ENCODE measurements at places on chromosomes 6 and 20.

DNA sequence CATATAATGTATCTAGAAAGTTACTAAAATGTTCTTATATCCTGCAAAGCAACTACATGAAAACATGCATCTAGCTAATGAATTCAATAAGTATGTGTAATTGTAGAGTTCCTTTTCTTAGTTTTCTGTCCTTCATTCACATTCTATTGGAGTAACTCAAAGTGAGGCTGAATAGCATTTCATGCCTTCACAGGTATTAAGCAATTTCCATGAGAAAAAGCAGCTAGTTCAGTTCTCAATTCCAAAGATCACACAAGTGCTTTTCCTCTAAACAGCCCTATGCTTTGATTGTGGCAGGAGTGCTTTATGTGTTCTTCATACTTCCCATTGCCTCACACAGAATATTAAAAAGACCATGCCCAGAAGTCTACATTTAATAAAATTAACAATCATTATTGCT, 274.9 kb downstream of the RFPL4B start:
- DNase-seq = no peak

DNA sequence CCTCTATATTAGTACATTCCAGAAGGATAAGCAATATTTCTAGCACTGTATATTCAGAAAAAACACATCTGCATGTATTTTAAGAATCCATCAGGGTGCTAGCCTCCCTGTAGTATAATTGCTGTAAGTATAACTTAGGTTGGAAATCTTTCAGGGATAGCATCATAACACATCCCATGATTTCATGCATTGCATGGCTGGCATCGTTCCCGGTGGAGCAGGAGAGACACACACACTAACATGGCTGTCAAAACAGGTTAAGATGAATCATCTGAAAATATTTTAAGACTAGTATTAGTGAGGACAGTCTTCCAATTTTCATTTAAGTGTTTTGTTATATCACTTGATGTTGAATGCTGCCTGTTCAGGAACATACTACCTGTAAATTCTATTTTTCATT, 32.1 kb upstream of the CENPW start:
- peak; percentile 84 for DNase-seq

DNA sequence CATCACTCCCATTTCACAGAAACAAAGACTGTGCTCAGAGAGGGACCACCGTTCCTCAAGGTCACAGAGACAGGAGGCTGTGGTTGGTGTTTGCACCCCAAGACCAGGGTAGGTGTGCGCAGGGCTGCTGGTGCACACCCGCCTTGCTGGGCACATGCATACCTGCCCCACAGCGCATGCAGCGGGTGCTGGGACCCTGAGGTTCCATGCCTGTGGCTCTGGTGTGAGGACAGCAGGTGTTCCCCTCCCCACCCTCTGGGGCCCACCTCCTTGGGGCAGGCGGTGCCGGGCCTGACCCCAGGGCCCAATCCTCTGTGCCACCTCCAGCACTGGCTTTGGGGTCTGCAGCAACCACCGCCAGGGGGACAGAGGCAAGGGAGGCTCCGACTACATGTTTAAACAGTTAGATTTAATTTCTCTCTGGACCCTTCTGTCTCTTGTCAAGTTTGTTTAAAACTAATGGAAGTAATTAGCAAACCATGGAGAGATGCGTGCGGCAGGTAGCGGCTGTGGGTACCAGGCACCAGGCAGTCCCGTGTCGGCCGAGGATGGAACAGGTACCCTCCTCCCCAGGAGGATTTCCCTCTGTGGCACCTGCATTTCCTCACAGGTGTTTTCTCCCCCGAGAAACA, 327.8 kb downstream of the TAF4 start:
- DNase-seq = no peak

DNA sequence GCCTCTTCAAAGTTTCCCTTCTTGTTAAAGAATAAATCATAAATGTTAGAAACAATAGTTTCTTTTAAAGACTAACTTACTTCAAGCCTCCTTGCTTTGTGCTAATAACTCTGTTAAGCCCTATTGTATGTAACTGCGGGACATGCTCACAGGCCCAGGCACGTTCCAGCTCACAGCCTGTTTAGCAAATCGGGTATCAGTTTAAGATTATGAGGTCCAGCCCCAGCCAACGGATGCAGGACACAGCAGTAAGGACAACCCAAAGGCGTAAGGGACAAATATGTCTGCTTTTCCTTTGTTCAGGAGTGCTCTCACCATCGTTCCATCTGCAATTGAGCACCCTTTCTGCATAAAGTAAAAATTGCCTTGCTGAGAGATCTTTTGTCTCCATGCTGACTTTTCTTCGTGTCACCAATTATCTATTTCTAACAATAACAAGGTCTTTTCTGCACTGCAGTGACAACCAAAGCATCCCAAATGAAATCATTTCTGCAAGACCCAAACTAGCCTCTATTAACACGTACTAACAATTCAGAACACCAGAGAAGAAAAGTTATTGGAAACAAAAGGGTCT, 1.4 kb downstream of the C6orf52 start:
- DNase-seq = no peak

DNA sequence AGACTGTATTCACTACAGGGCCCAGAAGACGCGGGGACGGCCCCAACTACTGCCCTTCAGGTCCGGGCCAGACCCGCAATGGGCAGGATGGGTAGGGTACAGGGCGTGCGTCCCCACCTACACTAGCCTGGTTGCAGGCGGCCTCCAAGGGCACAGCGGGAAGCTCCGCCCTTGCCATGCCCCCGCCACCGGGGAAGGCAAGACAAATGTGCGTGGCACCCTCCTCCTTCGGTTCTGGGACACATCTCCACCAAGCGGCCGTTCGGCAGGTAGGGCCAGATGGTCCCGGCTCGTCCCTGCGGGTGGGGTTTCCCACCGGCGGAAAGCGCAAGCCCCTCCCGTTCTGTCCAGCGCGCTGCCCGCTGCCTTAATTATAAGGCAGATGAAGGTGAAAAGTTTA, 5.6 kb downstream of the NXT1 start:
- no peak for DNase-seq

- DNase-seq = no peak
These were observed 28.2 kb downstream of the MYT1 start for GRCh38 chr20:64192406-64192805.

GRCh38 chr6:121651420-121651819, 216.0 kb downstream of the GJA1 start:
- DNase-seq = no peak

DNA sequence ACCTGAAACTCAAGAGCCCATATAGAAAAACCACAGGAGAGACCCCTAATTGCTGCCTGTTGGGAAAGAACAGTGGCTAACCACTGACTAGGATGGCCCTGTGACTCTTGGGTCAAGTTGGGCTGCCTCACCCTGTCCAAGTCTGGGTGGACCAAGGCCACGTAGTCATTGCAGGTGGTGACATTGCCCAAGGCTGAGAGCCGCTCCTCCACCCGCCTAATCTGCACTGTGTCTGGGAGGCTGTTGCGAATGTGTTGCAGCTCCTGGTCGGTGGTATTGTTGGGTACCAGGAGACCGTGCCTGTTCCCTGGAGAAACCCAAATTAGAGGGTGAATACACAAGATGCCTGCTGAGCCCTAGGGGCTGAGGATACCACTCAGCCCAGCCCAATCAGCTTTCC, 2.6 kb upstream of the MMP24OS start:
- no peak for DNase-seq

GRCh38 chr6:15495375-15495901, 167.4 kb downstream of the DTNBP1 start:
- no peak for DNase-seq

GRCh38 chr6:109447878-109448555, 7.5 kb downstream of the SMPD2 start:
- no peak for DNase-seq

DNA sequence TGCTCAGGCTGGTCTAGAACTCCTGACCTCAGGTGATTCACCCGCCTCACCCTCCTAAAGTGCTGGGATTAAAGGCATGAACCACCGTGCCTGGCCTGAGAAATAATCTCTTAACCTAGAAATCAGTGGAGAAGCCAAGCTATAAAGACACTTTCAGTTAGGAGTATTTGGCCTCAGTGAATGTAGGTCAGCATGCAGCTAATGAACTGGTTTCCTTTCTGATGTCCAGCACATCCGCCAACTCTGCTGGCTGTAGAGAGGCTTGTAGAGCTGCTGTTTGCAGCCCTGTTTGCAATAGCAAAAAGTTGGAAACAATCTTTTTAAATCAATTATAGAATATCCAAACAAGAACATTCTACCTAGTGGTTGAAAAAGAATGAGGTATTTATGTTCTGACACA, 42.4 kb upstream of the ELOVL5 start:
- DNase-seq = no peak

- DNase-seq = peak; percentile 18
These were observed 622.6 kb downstream of the EPM2A start for GRCh38 chr6:145112711-145113148.

DNA sequence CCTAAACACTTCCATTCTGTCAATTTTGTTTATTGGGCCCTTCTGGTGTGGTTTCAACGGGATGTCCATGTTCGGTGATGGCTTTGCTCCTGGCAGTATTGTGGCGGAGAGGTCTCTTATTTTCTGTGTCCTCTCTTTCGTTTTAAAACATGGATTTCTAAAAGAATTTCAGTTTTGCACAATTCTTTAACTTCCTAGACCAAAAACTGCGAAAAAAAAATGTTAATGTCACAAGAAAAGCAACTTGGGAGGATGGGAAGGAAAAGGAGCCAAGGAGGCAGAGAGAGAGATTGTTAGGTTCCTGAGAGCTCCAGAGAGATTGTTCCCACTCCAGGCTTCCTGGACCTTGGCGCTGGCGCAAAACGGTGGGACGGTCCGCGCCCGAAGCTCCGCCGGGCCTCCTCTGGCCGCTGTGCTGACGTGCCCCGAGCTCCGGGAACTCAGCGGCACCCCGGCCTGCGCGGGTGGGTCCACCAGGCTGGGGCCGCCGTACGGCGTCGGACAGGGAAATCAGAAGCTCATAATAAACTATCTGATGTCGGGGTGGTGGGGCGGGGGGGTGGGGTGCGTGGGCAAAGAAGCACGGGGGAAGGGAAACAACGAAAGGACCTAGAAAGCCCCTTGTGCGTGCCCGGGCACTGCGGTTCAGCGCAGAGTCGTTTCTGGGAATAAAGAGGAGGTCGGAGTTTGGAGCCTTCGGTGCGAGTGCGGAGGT, 951 bp upstream of the OLIG3 start:
- DNase-seq = no peak

- no peak for DNase-seq
These were observed 32.9 kb upstream of the FAM50B start for GRCh38 chr6:3816251-3816650.
